Stimulated activated CD8-positive, alpha-beta memory T cell treated with anti-CD3 and anti-CD28 coated beads, Interleukin-4, amount 100 ng/mL, for 1 hour (primary cell): ENCODE measurements at places on chromosomes 1 and 21.

DNA sequence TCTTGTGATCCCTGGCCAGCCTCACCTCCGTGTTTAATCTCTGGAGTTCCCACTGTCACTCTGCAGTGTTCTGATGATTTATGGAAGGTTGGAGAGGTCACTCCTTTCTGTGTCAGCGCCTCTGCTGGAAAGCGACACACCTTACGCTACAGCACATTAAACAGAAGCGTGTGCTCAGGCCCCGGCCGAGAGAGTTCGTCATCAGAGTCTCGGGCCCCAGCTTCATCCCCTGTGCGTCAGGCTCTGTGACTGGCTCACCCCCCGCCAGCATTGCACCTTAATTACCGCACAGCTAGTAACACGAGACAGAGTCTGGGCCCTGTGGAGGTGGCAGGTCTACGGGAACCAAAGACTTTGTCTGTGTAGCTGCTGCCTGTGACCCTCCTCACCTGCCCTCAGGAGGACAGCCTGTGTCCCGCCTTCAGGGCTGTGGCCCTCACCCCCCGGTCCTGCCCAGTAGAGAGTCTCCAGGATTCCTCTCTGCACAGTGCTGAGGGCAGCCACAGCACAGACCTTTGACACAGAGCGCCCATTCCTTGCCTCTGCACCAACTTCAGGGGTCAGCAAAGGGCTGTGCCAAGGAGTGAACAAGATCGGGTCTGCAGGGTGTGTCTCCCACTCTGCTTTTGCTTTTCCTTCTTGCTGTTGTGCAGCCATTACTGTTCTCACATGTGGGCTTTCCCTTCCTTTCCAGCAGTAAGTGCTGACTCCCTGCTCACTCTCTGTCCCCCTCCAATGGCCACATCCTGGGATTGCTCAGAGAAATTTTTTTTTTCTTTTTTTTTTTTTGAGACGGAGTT, 157.6 kb downstream of the PGBD5 start:
- no peak for DNase-seq

- DNase-seq, result no peak
These were observed 91.9 kb upstream of the CTTNBP2NL start for GRCh38 chr1:112304126-112304525.

DNA sequence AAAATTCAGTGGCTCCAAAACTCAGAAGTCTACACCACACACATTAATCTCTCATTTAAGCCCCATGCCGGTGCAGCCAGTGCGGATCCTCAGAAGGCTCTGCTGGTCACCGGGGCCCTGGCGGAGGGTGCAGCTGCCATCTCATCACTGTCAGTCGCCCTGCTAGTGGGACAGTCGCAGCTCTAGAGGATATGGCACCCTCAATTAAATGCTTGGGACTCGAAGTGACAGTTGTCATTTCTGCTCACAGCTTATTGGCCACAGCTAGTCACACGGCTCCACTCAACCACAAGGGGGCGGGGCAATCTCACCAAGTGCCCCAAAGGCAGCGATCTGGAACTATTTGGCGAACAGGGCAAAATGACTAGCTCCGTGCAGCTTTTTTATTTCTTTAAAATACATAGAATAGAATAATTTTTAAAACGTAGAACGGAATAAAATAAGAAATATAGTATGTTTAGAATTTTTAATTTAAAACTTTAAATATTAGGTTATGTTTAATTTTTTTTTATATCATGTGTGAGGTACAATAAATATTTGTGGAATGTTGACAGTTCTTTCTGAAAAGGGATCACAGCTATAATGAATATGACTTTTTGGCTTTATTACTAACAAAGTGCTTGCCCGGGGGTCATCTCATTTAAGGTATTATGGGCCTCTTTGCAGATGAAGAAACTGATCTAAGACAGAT, 8.0 kb upstream of the MAN1C1 start:
- peak; percentile 74 for DNase-seq

DNA sequence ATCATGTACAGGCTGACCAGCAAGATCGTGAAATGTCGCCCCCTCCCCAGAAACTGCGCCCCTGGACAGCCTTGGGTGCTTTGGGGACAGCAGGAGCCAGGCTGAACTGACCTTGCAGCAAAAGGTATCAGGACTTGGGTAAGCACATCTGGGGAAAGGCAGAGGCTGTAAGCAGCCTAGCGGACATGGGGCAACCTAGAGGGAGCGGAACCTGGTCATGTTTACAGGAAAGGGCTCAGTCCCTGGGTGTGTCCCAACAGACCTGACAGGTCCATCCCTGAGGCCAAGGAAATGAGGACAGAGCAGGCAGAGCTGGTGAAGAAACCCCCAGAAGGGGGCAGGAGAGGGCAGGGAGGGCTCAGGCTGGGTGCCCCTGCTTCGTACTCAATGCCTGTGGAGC, 3.1 kb upstream of the S100A8 start:
- DNase-seq, result no peak

DNA sequence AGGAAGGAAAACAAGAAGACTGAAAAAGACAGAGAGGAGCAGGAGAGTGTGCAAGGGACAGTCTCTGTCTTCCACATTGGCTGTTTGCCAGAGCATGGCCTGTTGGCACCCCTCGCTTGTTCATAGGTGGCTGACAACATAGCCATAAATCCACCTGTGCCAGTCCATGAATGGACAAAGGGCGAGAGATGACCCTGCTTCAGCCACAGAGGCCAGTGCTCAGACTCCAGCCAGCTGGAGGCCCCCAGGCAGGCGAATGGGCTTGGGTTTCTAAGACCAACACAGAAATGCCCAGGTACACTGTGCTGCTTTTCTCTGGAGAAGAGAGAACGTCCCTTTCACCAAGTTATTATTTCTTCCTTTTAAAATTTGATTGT, 60.6 kb downstream of the RIPK4 start:
- no peak for DNase-seq

DNA sequence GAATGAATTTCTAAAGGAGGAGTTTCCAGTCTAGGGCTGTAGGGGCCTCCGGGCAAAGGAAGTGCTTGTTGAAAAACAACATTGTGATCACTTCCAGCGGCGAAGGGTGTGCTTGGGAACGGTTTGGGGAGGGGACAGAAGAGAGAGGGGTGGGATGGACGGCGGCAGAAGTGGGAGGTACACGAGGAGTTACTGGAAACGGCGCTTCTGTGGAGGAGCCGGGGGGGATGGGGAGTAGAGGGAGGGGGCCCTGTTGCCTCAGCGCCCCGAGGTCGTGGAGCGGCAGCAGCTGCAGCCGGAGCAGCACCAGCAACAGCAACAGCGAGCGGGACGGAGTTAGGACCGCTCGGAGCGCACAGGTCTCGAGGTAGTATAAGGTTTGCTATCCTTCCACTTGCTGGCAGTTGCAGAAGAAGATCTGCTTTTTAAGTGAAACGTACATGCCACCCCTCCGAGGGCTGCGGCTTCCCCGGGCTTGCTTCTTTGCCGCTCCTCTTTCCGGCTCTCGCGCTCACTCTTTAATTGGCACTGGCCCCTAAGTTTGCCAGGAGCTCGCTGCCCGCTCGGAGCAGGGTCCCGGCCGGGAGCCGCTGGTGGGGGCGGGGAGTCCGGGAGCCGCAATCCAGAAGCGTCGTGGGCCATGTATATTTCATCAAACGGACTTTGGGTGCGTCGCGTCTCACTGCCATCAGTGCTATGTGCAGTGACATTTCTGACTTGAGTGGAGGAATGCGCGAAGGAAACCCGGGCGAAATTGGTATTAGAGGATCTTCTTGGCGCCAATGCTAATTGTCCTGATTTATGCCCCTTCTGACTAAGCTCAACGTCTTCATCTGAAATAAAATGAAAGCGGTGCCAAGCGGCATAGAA, 771 bp upstream of the NTNG1 start:
- no peak for DNase-seq

DNA sequence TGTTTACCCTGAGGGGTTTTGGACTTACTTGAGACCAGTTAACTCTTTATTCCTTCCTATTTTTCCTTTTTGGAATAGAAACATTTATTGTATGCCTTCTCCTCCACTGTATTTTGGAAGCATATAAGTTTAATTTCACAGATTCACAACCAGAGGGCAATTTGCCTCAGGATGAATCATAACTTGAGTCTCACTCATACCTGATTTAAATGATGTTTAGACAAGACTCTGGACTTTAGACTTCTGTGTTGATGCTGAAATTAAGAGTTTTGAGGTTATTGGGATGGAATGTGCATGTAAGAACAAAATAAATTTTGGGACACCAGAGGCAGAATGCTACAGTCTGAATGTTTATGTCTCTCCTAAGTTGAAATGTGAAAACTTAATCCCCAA, 7.1 kb upstream of the ADAM30 start:
- no peak for DNase-seq

DNA sequence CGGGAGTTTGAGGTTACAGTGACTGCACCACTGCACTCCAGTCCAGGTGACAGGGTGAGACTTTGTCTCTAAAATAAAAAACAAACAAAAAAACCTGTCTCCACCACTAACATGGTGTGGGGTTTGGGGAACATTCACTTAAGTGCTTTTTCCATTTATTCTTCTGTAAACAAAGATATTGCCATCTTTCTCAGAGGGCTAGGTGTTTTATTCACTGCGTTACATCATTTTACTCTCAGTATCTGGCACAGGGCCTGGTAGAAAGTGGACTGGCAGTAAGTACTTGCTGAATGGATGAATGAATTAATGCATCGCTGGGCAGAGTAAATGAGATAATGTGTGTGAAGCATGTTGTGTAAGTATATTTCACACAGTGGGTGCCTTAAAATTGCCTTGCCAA, 20.1 kb downstream of the KIAA0040 start:
- no peak for DNase-seq

DNA sequence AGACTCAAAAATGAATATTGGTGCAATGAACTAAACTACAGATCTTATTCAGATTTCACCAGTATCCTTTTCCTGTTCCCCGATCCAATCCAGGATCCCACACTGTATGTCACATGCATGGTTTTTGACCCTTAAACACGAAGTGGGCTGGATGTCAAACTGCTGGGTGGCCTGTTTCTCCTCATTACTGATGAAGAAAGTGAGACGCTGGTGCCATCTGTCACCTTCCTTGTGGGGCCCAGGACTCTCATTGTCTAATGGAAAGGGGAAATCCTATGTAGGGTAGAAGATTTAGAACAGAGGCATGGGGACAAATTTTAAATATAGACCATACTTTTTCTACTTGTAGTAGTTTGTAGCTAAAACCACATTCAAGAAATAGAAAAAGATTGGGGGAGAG, 56.2 kb downstream of the DISC1 start:
- DNase-seq, result no peak

DNA sequence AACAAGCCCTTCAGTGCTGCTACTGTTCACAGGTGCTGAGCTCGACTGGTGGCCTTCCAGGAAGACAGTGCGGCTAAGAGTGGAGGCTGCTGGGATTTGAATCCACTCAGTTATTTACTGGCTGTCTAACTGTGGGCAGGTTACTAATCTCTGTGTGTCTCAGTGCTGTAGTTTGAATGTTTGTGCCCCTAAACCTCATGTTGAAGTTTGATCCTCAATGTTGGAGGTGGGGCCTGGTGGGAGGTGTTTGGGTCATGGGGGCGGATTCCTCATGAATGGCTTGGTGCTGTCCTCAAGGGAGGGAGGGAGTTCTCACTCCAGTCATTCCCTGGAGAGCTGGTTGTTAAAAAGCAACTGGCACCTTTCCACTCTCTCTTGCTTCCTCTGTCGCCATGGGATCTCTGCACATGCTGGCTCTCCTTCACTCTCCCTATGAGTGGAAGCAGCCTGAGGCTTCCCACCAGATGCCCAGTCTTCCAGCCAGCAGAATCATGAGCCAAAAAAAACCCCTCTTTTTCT, 334.8 kb downstream of the RPS6KC1 start:
- DNase-seq, result no peak

- DNase-seq, result no peak
These were observed 15.6 kb downstream of the WNT4 start for GRCh38 chr1:22127248-22127647.

DNA sequence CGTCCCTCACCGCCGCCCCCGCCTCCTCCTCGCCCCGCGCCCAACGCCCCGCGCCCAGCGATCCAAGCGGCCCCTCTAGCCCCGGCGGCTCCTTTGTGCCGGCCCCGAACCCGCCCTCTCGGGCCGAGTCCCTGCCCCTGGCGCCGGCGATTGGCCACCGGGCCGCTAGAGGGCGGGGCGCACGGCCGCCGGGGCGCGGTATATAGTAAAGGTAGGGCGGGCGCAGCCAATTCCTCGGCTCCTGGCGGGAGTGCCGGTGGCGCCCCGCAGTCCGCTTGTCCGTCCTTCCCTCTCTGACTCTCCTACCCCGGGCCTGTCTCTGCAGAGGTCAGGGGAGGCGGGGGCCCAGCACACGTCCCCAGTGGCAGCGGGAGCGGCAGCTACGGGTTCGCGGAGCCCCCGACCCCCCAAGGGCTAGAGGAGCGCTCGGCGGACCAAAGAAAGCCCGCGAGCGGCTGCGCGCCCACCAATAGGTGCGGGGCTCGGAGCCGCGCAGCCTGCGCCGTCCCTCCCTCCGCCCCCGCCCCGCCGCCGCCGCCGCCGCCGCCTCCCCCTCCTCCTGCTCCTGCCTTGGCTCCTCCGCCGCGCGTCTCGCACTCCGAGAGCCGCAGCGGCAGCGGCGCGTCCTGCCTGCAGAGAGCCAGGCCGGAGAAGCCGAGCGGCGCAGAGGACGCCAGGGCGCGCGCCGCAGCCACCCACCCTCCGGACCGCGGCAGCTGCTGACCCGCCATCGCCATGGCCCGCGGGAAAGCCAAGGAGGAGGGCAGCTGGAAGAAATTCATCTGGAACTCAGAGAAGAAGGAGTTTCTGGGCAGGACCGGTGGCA, at the start of gene ATP1B1:
TSS of gene ATP1B1 (plus strand) at position 596 of the 826 bp plus-strand sequence. CDS start at position 736, 140 bp downstream.
- DNase-seq, result peak; percentile 48

DNA sequence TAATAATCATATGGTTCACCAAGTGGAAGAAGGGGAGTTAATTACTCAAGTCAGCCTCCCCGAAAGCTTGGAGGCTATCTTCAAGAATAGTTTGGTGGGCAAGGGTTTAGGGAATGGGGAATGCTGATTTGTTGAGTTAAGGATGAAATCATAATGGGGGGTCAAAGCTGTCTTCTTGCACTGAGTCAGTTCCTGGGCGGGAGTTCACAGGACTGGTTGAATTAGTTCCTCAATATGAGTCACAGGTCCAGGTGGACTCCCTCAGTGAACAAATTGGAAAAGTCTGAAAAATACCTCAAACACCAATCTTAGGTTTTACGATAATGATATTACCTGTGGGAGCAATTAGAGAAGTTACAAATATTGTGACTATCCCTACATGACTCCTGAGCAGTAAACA, 115.2 kb upstream of the COA6 start:
- no peak for DNase-seq

DNA sequence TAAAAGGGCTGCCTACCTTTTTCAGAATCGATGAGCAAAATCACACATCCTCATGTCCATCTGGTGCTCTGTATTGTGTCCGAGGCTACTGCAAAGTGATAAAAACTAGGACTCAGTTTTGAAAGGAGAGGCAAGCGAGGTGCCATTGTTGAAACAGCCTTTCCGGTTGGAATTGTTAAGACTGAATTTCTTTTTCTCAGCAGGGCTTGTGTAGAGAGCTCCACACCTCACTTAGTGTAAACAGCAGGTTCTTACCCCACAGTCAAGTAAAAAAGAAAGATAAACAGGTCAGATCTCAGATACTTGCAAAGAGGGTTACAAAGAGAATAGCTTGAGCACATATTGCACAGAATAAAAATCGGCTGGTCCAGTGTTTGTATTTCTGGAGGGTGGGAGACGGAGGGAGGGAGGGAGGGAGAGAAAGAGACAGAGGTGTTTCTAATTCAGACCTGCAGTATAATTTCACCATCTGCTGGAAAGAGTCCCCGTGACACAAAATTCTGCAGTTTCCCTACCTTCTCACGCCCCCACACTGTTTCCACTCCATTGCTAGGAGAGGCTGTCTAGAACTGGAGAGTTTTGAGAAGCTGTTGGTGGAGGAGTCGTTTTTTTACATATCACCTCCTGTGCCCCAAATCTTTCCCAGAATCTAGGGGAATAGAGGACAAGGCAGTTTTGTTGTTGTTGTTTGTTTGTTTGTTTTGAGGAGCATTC, 82.5 kb downstream of the EDEM3 start:
- DNase-seq, result no peak
